ENCODE measurements at places on chromosomes 2 and 18. TPM values are rescaled to one million over a fixed set of nuclear protein-coding genes. Genes with fewer than 3 reads are reported as not detected.

DNA sequence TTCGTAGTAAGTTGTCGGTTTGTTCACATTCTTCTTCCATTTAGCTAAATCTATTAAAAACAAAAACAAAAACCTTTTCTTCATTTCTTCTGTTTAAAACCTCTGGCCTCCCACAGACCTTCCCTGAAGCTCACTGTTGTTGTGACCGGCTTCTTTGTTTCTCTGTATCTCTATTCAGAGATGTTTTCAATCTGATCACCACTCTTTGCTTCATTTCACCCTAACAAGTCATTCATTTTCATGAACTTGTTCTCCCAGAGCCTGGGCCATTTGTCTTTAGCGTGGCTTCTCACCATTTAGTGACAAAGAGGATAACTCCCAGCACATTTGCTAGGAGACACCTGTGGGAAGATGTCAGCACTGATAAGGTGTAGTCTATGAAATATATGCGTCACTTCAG is 794.2 kb downstream of the ERBB4 start:
- no peak overlapping the region for H3K4me3 ChIP-seq
- H3K4me1 ChIP-seq = no peaks in the 10 kb centered on the region
- H3K27ac ChIP-seq = no peak overlapping the region
- DNase-seq = no peak
- no peaks in the 10 kb centered on the region for H3K36me3 ChIP-seq
- no peaks in the 10 kb centered on the region for H3K27me3 ChIP-seq

GRCh38 chr2:69694894-69695849 is 46.8 kb upstream of the ANXA4 start:
- H3K4me1 ChIP-seq = no peaks in the 10 kb centered on the region
- no peak overlapping the region for H3K27ac ChIP-seq
- DNase-seq = peak; percentile 8
- H3K27me3 ChIP-seq = no peaks in the 10 kb centered on the region
- no peaks in the 10 kb centered on the region for H3K36me3 ChIP-seq

GRCh38 chr2:603869-604268 is 73.3 kb downstream of the TMEM18 start:
- no peak overlapping the region for H3K4me3 ChIP-seq
- no peaks in the 10 kb centered on the region for H3K36me3 ChIP-seq
- no peaks in the 10 kb centered on the region for H3K4me1 ChIP-seq
- no peak for DNase-seq

GRCh38 chr2:98849113-98849512 is 86.9 kb downstream of the CRACDL start:
- no peak overlapping the region for H3K27ac ChIP-seq
- DNase-seq = no peak
- H3K27me3 ChIP-seq = peaks cover 3% of the 10 kb centered on the region
- H3K36me3 ChIP-seq = no peaks in the 10 kb centered on the region
- H3K4me3 ChIP-seq = no peak overlapping the region
- no peaks in the 10 kb centered on the region for H3K4me1 ChIP-seq

GRCh38 chr2:218999021-218999880 is 6.0 kb upstream of the CRYBA2 start:
- DNase-seq = no peak
- H3K36me3 ChIP-seq = no peaks in the 10 kb centered on the region
- H3K4me3 ChIP-seq = no peak overlapping the region

DNA sequence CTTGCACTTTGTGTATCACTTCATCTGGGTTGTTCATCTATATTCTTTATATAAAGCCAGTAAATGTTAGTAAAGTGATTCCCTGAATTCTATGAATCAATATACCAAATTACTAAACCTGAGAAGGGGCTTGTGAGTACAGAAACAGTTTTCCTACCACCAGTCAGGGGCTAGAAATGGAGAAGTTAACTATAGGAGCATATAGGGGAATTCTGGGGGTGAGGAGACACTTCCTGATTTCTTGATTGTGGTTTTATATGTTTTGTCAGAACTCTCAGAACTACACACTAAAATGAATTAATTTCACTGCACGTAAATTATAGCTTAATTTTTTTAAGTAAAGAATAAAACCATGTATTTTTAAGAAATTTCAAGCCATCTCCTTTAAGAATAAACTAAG is 93.7 kb downstream of the SESTD1 start:
- DNase-seq = no peak
- no peaks in the 10 kb centered on the region for H3K27me3 ChIP-seq
- no peaks in the 10 kb centered on the region for H3K4me1 ChIP-seq
- no peak overlapping the region for H3K4me3 ChIP-seq

- no peaks in the 10 kb centered on the region for H3K27me3 ChIP-seq
- no peak overlapping the region for H3K4me3 ChIP-seq
- DNase-seq = no peak
- no peak overlapping the region for H3K27ac ChIP-seq
Observed at GRCh38 chr2:228407821-228408220, 226.3 kb upstream of the SPHKAP start.

DNA sequence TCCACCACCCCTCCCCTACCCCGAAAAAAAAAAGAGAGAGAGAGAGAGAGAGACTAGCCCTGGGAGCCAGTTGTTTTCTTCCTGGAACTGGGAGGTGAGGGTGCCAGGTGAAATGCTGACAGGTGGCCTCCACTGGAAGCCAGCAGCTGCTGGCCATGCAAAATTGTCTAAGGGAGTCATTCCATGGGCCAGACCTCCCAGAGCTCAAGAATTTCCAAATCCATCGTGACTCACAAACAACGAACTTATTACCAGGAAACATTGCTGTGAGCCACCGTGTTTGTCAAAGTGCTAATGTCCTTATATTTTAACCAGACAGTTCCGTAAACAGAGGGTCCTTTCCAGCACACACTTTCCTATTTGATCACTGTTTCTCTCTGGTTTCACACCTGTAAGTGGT is 68.5 kb upstream of the PID1 start:
- H3K4me3 ChIP-seq = no peak overlapping the region
- no peak overlapping the region for H3K27ac ChIP-seq
- DNase-seq = no peak
- H3K27me3 ChIP-seq = no peaks in the 10 kb centered on the region
- H3K36me3 ChIP-seq = no peaks in the 10 kb centered on the region

GRCh38 chr2:24276349-24276899 is 83.9 kb downstream of the ITSN2 start:
- no peak overlapping the region for H3K4me3 ChIP-seq
- no peaks in the 10 kb centered on the region for H3K27me3 ChIP-seq
- H3K27ac ChIP-seq = no peak overlapping the region
- no peak for DNase-seq

DNA sequence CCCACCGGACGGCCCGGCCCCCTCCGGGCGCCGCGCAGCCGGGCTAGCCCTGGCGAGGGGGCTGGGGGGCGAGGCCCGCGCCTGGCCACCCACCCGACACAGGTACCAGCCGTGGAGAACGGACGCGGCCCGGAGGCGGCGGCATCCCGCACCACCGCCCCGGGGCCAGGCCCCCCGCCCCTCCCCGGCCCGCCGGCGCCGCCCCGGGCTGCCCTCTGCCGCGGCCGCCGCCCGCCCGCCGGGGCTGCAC is 405 bp downstream of the SOS1 start:
- H3K27ac ChIP-seq = peak overlapping the region; percentile 97
- peaks cover 4% of the 10 kb centered on the region for H3K36me3 ChIP-seq
- DNase-seq = no peak

DNA sequence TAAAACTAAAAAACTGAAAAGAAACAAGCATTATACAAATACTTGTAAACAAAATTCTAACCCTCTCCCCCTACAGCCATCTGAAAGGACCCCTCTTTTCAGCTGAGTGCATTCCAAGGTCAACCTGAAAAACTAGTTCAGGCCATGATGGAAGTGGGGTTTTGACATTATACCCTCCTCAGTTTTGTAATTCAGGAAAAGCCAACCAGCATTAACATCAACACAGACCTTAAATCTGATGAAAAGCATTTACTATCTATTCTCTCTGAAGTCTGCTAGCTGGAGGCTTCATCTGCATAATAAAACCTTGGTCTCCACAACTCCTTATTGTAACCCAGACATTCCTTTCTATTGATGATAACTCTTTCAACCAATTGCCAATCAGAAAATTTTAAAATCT is 302.2 kb downstream of the CNTNAP5 start:
- DNase-seq = no peak
- H3K4me1 ChIP-seq = no peaks in the 10 kb centered on the region
- H3K4me3 ChIP-seq = no peak overlapping the region
- H3K36me3 ChIP-seq = no peaks in the 10 kb centered on the region

- no peak overlapping the region for H3K27ac ChIP-seq
- H3K4me3 ChIP-seq = no peak overlapping the region
- no peaks in the 10 kb centered on the region for H3K4me1 ChIP-seq
- no peak for DNase-seq
- H3K36me3 ChIP-seq = no peaks in the 10 kb centered on the region
Observed at GRCh38 chr2:175686002-175686401, 316.1 kb downstream of the LNPK start.

DNA sequence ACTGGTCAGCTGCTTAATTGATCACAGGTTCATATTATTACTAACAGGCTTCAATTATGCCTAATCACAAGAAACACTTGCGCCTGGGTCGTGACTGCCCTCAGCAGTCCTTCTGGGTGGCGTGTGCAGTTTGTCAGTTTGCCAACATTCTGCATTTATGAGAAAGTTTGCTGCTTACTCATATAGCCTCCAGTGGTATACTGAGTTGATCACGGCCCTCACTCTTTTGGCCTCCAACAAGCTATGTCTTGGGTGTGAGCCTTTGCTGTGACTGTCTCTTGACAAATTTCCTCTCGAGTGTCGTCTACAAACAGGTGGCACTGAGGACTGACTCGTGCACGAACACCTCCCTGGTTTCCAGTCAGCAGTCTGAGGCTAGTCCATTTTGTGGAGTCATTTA is 27.3 kb downstream of the DCDC2C start:
- no peak overlapping the region for H3K4me3 ChIP-seq
- no peaks in the 10 kb centered on the region for H3K4me1 ChIP-seq
- no peaks in the 10 kb centered on the region for H3K36me3 ChIP-seq
- no peak overlapping the region for H3K27ac ChIP-seq
- DNase-seq = no peak

DNA sequence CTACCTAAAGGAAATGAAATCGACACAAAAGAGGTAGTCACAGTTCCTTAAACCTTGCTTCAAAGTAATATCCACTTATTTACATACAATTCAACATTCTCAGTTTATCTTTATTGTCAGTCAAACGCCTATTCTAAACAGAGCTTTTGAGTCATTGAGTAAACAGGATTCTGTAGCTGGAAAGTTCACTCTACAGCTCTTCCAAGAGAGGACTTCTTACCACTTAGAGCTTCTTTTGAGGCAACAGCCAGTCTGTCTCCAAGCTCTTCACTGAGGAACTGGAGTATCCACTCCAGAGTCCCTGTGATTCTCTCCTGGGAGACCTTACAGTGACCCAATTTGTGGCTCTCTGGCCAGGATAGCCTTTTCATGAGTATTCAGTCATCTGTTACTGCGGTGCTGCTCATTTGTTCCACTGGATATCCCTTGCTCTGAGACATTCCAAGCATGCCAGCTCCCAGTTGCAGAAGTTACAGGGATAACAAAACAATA is 210.9 kb upstream of the OSR1 start:
- no peak overlapping the region for H3K27ac ChIP-seq
- H3K36me3 ChIP-seq = no peaks in the 10 kb centered on the region
- no peak for DNase-seq
- H3K4me3 ChIP-seq = no peak overlapping the region
- H3K4me1 ChIP-seq = no peaks in the 10 kb centered on the region
- no peaks in the 10 kb centered on the region for H3K27me3 ChIP-seq

DNA sequence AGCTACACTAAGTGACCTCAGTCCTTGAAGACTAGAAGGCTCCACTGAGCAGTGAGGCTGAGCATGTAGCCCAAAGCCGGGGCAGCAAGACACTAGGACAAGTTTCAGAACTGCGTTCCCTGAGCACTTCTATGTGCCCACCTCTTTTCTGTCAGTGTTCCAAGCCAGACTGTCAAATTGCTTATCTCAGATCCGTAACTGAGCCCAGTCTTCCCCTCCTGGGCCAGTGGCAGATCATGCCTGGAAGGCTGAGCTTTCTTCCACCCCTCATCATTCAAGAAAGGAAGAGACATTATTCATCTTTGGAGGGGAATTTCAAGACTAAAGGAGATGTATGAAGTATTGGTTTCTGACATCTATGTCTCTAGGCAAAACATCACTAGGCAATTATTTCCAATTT is 49.8 kb downstream of the EML6 start:
- no peak overlapping the region for H3K27ac ChIP-seq
- H3K4me3 ChIP-seq = no peak overlapping the region
- DNase-seq = no peak
- H3K36me3 ChIP-seq = no peaks in the 10 kb centered on the region
- no peaks in the 10 kb centered on the region for H3K4me1 ChIP-seq
- no peaks in the 10 kb centered on the region for H3K27me3 ChIP-seq

DNA sequence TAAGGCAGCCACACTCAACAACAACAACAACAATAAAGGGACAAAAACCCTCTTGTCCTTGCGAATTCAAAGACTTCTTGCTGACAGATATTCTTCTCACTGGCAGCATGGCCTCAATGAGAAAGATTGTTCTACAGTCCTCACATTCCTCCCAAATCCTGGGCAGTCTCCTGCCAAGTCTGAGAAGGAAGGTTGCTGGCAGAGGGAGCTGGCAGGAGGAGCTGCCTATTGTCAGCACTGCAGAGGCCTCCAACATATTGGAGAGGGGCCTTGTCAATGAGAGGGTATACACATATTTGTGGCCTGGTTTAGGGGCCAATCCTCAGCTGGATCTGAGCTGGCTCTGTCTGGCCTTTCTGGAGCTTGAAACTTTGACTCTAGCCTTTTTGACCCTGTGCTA is 63.5 kb downstream of the LAMA3 start:
- H3K4me3 ChIP-seq = no peak overlapping the region
- H3K27ac ChIP-seq = no peak overlapping the region
- H3K4me1 ChIP-seq = no peaks in the 10 kb centered on the region
- H3K36me3 ChIP-seq = no peaks in the 10 kb centered on the region

- H3K4me3 ChIP-seq = no peak overlapping the region
- H3K27ac ChIP-seq = no peak overlapping the region
- peak; percentile 77 for DNase-seq
Observed at GRCh38 chr18:623761-624620, 27.2 kb downstream of the CLUL1 start.

GRCh38 chr2:200199576-200200263 is 106.8 kb upstream of the SPATS2L start:
- DNase-seq = no peak
- no peaks in the 10 kb centered on the region for H3K36me3 ChIP-seq
- no peak overlapping the region for H3K27ac ChIP-seq
- H3K27me3 ChIP-seq = no peaks in the 10 kb centered on the region

GRCh38 chr18:23648456-23648855 is 14.3 kb downstream of the ANKRD29 start:
- no peak overlapping the region for H3K4me3 ChIP-seq
- peaks cover 6% of the 10 kb centered on the region for H3K4me1 ChIP-seq
- H3K27me3 ChIP-seq = no peaks in the 10 kb centered on the region

- no peaks in the 10 kb centered on the region for H3K36me3 ChIP-seq
- H3K4me3 ChIP-seq = no peak overlapping the region
- no peaks in the 10 kb centered on the region for H3K4me1 ChIP-seq
- no peak for DNase-seq
Observed at GRCh38 chr2:78029392-78029995, 507.3 kb upstream of the LRRTM4 start.

PER2 gene
- 15.0 TPM for total RNA-seq

GCC2 gene
- 33.9 TPM for total RNA-seq

IL1R1 gene
- 111 TPM for total RNA-seq

POTEE gene
- 0.09 TPM for total RNA-seq

CLHC1 gene
- 13.6 TPM for total RNA-seq

ST8SIA5 gene
- total RNA-seq = 0.09 TPM

POMC gene
- 3.7 TPM for total RNA-seq

ABCB11 gene
- total RNA-seq = 0.37 TPM

C2orf66 gene
- total RNA-seq = not detected

DNAH7 gene
- total RNA-seq = 20.0 TPM

CYS1 gene
- 1.0 TPM for total RNA-seq

TWIST2 gene
- 12.5 TPM for total RNA-seq

TRABD2A gene
- total RNA-seq = 1.9 TPM

All from lung (tissue), 17 donors.